ENCODE measurements at places on chromosomes 12 and 14.

DNA sequence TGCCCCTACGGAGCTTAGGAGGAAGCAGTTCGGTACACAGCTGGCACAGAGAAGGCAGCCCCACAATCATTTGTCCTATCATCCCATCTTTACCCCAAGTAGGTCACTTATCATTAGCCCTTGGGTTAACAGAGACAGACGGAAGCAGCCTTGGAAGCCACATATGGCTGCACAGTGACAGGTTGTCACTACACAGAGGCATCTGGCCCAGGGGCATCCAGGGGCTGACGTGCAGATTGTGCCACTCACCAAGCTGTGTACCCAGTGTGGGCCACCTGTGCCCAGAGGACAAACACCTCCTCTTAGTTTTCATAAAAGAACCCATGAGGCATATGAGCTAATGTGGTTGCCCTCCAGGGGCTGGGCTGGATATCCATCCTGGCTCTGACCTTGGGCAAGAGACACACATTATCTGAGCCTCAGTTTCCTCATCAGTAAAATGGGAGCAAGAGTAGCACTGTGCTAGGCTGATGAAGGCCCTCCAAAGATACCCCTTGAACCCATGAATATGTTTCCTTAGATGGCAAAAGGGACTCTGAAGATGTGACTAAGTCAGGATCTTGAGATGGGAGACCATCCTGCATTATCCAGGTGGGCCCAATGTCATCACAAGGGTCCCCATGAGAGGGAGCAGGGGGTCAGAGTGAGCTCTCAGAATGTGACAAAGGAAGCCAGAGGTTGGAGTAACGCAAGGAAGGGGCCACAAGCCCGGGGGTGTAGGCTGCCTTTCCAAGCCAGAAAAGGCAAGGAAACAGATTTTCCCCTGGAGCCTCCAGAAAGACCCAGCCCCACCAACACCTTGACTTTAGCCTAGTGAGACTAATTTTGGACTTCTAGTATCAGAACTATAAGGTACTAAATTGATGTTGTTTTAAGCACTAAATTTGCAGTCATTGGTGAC lies 64.6 kb downstream of the C14orf132 start:
- no peaks in the 10 kb centered on the region for H3K36me3 ChIP-seq
- H3K4me1 ChIP-seq: no peaks in the 10 kb centered on the region
- H3K27me3 ChIP-seq: no peaks in the 10 kb centered on the region
- H3K27ac ChIP-seq: no peak overlapping the region
- no peak for DNase-seq
- no peak overlapping the region for H3K4me3 ChIP-seq

GRCh38 chr12:9615420-9616136 lies 7.9 kb upstream of the KLRB1 start:
- H3K36me3 ChIP-seq: no peaks in the 10 kb centered on the region
- H3K4me1 ChIP-seq: no peaks in the 10 kb centered on the region
- no peaks in the 10 kb centered on the region for H3K27me3 ChIP-seq
- no peak for DNase-seq
- no peak overlapping the region for H3K4me3 ChIP-seq
- H3K27ac ChIP-seq: no peak overlapping the region

- no peak overlapping the region for H3K4me3 ChIP-seq
- H3K36me3 ChIP-seq: no peaks in the 10 kb centered on the region
- peaks cover 3% of the 10 kb centered on the region for H3K4me1 ChIP-seq
- no peaks in the 10 kb centered on the region for H3K27me3 ChIP-seq
- no peak for DNase-seq
Observed at GRCh38 chr12:47236109-47236714, 156.5 kb upstream of the AMIGO2 start.

DNA sequence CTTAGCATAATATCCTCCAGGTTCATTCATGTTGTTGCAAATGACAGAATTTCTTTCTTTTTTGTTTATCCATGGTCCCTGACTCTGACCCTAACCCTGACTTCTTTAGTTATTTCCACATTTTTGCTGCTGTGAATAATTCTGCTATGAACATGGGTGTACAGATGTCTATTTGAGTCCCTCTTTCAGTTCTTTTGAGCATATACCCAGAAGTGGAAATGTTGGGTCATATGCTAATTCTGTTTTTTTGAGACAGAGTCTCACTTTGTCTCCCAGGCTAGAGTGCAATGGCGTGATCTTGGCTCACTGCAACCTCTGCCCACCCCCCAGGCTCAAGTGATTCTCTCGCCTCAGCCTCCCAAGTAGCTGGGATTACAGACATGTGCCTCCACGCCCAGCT lies 33.1 kb downstream of the KNTC1 start:
- H3K27me3 ChIP-seq: no peaks in the 10 kb centered on the region
- no peaks in the 10 kb centered on the region for H3K4me1 ChIP-seq
- no peak for DNase-seq
- peaks cover 8% of the 10 kb centered on the region for H3K36me3 ChIP-seq
- H3K27ac ChIP-seq: no peak overlapping the region

- H3K27ac ChIP-seq: no peak overlapping the region
- H3K4me1 ChIP-seq: no peaks in the 10 kb centered on the region
- H3K36me3 ChIP-seq: no peaks in the 10 kb centered on the region
- DNase-seq: no peak
Observed at GRCh38 chr14:102320033-102320660, 601 bp downstream of the ZNF839 start.

- no peak overlapping the region for H3K27ac ChIP-seq
- no peaks in the 10 kb centered on the region for H3K36me3 ChIP-seq
- peaks cover 2% of the 10 kb centered on the region for H3K4me1 ChIP-seq
- no peaks in the 10 kb centered on the region for H3K27me3 ChIP-seq
Observed at GRCh38 chr12:24595652-24596235, 353.2 kb downstream of the BCAT1 start.

DNA sequence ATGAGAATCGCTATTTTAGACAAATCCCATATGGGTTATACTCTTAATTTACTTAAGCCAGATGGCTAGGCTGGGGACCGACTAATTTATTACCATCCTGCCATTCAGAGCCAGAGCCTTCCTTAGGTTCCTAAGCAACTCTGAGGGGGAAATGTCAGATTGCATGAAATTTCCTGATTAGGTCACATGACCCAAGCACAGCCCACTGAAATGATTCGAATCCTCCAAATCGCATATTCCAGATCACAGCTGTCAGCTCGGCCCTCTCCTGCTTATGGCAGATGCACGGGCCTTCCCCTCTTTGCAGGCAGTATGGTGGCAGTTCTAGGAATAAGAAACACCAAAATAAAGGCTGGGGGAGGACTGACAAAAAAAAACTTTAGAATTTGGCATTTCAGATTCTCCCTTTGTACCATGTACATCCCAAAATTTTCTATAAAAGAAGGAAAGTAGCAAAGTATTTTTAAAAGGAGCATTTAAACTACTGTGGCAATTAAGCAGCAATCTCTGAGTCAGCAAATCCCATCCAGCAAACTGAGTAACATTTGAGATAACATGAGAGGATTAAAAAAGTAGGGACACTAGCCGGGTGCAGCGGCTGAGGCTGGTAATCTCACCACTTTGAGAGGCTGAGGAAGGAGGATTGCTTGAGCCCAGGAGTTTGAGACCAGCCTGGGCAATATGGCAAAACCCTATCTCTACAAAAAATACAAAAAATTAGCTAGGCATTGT lies 30.5 kb upstream of the NUDT4 start:
- H3K4me1 ChIP-seq: no peaks in the 10 kb centered on the region
- H3K27me3 ChIP-seq: no peaks in the 10 kb centered on the region
- no peak overlapping the region for H3K27ac ChIP-seq
- DNase-seq: no peak
- no peak overlapping the region for H3K4me3 ChIP-seq

GRCh38 chr12:68138480-68138879 lies 21.1 kb downstream of the IFNG start:
- H3K36me3 ChIP-seq: no peaks in the 10 kb centered on the region
- no peaks in the 10 kb centered on the region for H3K4me1 ChIP-seq
- H3K27ac ChIP-seq: no peak overlapping the region
- no peaks in the 10 kb centered on the region for H3K27me3 ChIP-seq
- DNase-seq: no peak
